ENCODE measurements at places on chromosomes 6 and 20.

- DNase-seq: no peak
Measured at GRCh38 chr6:17908831-17909230, 78.6 kb downstream of the KIF13A start.

- no peak for DNase-seq
Measured at GRCh38 chr20:36218380-36219064, 17.8 kb upstream of the AAR2 start.

DNA sequence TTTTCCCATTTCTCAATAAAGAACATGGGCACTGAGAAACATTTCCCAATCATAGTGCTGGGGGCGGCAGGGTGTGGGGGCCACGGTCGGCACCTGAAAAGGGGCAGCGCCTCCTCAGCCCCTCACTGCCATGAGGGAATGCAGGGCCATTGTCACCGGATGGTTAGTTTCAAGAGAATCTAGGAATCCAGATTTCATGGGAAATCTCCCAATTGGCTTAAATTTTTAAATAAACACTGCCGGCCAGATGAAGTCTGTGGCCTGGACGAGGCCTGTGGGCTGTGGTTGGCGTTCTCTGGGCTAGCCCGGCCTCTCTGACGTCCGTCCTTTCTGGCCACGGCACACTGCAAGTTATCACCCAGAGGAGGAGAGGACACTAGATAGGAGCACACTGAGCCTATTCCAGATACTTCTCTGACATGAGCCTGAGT is 25.6 kb downstream of the MANBAL start:
- DNase-seq: no peak

GRCh38 chr20:60600036-60600435 is 641.8 kb downstream of the CDH26 start:
- DNase-seq: no peak

DNA sequence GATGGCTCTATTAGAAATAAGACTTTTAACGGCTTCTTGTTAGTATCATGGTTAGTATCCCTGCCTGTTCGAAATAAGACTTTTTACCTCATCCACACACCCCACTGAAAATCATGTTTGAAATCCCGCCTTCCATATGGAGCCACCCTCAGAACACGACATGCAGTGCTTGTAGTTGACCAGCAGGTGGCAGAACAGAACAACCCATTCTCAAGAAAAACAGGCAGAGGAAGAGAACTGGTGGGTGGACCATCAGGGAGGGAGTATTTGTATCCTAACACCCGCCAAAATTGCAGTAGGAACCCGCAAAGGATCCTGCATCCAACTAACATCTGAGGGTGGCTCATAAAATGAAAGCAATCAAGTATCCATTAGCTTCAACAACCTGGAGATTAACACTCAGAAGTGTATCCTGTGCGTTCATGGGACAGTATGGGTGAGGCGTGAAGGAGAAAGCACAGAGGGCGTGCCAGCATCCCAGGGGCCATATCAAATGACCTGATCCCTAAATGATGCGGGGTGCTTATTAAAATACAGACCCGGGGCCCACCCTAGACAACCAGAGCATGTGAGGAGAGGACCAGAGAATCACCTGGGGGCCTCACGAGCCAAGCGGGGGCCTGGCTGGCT is 89.6 kb upstream of the NHSL1 start:
- peak; percentile 42 for DNase-seq

DNA sequence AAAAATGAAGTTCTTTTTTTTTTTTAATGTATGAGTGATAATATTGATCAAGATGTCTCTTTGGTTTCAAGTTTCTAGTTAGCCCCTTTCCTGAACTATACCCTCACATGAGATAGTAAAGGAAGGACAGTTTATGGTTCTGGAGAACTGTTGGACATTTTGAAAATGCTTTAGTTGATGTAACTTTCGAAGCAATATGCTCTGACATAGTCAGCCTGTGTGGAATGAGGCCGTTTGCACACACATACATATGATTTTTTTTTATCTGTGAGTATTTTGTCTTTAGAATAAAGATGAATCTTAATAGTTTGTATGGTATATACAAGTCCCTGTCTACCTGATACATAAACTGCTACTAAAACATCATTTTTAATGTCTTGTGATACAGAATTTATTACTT is 177.0 kb downstream of the ARID1B start:
- DNase-seq: no peak

GRCh38 chr6:14995208-14995607 is 250.7 kb upstream of the JARID2 start:
- no peak for DNase-seq

DNA sequence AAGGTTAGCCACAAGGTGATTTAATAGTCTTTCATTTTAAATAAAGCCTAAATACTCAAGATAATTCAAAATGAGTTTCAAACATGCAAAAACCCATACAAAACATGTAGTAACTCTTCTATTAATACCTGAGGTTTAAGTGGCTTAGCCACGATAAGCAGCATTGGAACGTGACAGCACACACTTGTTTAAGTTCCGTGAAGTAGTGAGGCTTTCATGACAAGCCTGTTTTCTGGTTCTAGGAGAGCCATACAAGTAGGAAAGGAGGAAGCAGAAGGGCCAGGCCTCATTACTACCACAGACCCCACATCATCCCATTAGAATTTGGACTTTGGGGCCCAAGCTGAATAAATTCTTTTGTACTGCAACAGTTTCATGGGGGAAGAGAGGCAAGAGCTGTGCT is 54.3 kb upstream of the PRND start:
- DNase-seq: no peak

GRCh38 chr20:37439223-37439933 is 81.7 kb upstream of the NNAT start:
- DNase-seq: no peak

GRCh38 chr6:74973591-74973990 is 232.3 kb downstream of the COL12A1 start:
- no peak for DNase-seq

- no peak for DNase-seq
Measured at GRCh38 chr6:15143086-15143485, 102.8 kb upstream of the JARID2 start.

DNA sequence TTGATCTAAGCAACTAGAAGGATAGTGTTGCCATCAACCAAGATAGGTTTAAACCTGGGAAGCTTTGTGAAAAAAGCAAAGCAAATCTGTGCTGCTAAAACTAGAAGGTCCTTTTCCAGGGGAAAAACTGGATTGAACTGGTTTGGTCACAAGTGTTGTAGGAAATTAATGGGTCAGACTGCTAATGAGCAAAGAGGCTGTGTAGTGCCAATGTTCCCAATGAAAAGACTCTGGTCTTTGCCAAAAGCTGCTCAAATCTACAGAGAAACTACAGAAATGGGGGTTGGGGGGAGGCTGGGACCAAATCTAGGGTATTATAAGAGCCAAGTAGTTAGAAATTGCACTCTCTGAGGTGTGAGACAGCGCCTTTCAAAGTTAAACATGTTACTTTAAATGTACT is 85.0 kb downstream of the PLCG1 start:
- DNase-seq: no peak

GRCh38 chr6:151148111-151148510 is 91.7 kb upstream of the AKAP12 start:
- DNase-seq: no peak

- DNase-seq: no peak
Measured at GRCh38 chr6:108850669-108851465, 2.6 kb downstream of the ARMC2 start.

GRCh38 chr20:3082306-3082951 is 2.1 kb downstream of the AVP start:
- no peak for DNase-seq

DNA sequence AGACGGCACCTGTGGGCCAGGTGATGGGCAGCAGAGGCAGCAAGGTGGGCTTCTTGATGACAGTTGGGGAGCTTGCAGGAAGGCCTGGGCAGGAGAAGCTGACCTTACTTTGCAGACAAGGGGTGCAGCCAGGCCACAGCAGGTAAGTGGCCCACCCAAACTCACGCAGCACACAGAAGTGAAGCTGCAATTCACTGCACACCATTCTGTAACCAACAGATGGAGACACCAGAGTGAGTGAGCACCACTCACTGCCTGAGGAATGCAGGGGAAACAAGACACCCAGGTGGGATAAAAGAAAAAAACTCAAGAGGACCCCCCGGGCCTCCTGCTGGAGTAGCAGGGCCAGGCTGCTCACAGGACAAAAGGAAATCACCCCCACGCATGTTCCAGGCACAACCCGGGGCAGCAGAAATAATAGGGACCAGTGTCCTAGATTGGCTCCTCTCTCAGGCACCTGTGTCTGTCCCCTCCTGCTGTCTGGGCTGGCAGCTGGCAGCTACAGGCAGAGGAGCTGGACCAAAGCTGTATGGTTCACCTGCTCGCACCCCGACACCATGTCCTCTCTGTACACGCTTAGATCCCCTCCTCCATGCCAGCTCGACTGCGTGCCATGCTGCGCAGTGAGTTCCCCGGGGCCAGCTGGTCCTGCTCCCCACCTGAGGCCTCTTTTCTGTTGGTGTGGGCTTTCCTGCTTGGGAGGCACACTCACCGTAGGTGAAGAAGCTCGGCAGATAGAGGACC is 4.9 kb downstream of the MTCH1 start:
- no peak for DNase-seq

DNA sequence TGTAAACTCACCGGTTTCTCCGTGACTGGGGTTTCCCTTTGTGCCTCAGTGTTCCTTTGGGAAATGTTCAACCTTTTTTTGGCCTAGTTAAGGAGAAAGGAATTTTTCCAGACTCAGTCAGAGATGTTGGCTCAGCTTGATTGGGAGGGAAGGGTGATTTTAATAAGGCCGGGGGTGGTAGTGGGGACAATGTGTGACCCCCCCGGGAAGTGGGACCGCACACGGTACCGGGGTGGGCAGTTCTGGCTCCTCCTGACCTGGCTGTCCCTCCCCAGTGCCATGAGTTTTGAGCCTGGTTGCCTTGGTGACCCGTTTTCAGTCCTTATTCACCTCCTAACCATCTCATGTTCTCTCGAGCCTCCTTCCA is 132.7 kb downstream of the SNX5 start:
- no peak for DNase-seq

- DNase-seq: no peak
Measured at GRCh38 chr6:111484633-111484930, 1.6 kb upstream of the REV3L start.

- DNase-seq: no peak
Measured at GRCh38 chr6:170448317-170448716, 104.8 kb downstream of the PSMB1 start.

DNA sequence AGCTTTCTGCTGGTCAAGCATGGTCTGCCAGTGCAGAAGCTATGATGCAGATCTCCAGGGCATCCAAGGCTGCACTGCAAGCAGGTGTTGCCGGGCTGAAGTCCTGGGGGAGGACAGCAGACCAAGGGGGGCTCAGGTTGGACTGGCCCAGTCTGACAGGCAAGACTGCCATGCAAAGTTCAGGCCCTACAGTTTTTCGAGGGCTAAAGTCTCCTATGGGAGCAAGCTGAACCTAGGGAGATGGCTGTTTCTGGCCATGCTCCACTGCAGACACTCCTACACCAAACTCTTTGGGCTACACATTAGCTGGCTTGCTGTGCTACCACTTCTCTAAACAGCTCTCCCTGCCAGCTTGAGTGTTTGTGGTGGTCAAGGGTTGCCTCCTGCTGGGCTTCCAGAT is 130.0 kb upstream of the SYNCRIP start:
- no peak for DNase-seq

DNA sequence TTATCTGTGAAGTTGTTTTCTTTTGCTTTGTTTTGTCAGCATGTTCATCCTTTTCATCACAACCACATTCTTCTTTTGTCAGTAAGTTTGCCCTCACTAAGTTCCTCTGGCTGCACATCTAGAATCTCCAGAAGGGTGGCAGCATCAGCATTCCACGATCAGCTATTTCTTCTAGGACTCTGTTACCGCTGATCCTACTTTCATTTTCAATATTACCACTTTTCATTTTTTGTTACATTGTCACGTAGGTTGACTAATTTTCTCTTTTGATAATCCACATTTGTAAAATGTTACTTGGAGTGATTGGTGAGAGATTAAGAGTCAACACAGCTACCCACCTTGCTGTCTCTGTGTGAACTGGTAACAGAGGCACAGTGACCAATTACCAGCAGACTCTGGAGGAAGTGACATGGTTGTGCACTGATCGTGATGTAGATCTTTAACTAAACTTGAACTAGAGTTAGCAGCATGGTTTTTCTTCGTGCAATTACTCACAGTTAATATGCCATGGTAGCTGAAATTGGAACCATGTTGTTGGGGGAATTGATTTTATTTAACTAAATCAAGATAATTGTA is 307.9 kb upstream of the SLC35B3 start:
- no peak for DNase-seq

DNA sequence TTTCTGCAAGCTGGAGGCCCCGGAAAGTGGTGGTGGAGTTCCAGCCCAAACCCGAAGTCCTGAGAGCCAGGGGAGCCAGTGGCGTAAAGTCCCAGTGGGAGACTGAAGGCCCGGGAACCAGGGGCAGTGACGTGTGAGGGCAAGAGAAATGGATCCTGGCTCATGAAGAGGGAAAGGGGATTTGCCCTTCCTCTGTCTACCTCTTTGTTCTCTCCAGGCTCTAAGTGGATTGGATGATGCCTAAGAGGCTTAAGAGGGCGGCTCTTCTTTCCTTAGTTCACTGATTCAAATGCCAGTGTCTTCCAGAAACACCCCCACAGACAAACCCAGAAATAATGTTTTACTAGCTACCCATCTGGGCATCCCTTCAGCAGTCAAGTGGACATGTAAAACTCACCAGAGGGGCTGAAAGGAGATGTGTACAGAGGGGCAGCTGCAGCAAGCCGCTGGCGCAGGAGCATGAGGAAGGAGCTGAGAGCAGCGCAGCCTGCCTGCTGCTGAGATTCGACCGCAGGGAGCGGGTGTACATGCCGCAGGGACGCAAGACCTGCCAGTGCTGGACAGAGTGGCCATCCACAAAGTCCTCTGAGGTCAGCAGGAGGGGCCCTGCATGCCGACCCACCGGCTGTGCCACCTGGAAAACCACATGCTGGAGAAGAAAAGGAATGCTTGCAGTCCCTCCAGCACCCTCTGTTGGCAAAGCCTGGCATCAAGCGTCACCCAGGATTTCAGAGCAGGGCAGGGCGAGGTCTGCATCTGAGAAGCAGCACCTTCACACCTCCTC is 29.5 kb downstream of the CDYL start:
- no peak for DNase-seq

GRCh38 chr6:93581371-93581770 is 162.0 kb upstream of the EPHA7 start:
- DNase-seq: no peak

DNA sequence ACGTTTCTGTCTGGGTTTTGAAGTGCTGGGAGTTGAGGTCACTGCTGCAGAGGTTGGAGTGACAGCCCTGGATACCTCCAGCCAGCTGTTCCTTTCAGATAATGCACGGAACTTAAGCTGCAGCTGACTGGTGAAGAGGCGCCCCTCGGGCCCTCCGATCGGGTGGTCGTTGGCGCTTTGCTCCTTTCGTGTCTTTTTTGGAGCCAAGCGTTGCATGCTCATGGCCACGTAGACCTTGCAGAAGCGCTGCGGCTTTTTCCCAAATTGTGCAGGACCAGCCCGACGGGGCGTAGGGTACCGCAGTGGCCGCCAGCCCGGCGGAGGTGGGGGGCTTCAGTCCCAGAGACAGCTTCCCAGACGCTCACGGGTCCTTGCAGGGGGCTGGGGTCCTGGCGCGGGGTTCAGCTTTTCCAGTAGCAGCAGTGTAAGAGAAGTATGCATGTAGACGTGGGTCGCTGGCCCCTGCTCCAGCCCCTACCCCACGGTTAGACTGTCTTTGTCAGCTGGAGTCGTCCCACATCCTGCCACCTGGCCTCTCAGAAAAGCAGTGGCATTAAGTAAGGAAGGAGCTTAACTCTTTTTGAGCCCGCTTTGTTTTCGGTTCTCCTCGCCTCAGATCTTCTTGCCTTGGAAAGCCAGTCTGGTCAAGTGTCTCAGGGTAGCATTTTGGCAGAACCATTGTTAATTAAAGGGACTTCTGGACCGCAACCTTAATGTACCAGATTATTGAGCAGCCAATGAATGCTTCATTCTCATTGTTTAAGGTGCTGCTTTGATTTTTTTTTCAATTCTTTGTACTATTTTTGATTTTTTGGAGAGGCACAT is 838 bp downstream of the TNFAIP3 start:
- DNase-seq: no peak
